Mucosa of descending colon (tissue), 3 donors: ENCODE measurements at places on chromosomes 5 and 9.

DNA sequence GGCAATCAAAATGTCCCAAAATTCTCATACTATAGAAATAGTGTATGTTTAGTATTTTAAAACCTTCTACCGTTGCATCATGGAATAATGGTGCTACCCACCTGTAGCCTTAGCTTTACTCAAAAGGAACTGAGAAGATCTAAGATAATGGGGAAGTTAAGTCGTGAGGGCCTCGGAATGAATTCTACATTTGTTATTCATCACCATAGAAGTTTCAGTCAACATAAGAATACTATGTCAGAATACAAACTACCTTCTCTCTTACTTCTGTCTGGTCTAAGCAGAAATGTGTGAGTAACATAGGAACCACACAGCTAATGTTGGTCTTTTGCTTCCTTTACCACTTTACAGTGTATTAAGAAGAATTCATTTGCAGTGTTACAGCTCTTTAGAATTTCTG, 43.2 kb downstream of the RFK start:
- no peak for DNase-seq

GRCh38 chr5:141636106-141636412, 590 bp downstream of the HDAC3 start:
- no peak for DNase-seq

DNA sequence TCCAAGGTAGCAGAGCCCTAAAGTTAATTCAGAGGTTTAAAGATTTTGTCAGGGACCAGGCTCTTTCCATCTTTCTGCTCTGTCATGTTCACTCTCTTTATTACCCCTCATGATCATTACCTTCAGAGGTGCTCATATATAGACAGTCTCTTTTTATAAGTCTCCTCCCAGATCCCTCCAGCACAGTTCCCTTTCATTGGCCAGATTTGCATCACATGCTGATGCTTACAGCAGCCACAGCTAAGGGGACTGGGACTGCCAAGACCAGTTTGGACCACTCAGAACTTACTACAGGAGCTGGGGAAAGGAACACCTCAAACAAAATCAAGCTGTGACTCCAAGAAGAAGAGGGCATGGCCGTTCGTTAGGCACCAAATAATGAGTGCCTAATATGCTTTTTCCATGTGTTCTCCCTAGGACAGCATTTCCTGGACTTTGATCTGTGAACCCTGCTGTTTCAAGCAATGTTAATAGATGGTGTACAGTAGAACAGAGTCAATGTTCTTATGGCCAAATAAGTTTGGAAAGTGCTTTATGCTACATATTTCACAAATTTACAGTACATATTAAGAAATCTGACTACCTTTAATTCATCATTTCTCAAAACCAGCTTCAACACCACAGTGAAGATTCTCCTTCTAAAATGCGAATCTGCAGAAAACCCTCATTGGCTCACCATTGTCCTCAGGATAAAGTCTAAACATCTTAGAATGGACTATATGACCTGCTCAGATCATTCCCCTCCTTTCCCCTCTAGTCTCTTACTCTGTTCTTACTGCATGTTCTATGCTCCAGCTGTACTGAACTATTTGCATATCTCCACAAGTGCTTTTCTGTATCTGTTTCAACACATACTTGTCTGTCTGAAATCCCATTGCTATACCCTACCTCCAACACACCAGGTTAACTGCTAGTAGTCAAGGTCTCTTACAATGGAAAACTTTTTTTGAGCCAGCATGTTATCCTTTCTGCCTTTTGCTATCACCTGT, 3.4 kb downstream of the C5orf58 start:
- no peak for DNase-seq

DNA sequence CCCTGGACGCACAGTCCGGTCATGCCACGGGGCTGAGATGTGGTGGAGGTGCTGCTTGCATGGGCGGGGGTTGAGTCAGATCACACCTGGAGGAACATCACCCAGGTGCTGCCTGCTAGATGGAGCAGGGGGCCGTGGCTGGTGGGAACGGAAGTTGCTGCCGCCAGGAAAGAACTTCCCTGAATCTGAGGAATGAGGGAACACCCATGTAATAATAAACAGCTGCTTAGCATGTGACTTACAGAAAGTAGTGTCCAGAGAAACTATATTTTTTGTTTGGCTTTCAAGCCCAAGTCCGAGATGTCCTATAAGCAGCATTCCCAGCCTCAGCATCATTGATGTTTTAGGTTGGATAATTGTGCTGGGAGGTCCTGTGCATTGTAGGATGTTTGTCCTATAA, 27.1 kb upstream of the FAM240B start:
- no peak for DNase-seq

- DNase-seq, result no peak
Observed at GRCh38 chr5:62111428-62111827, 194.6 kb upstream of the KIF2A start.

GRCh38 chr5:157245476-157245875, 20.4 kb upstream of the CYFIP2 start:
- DNase-seq, result no peak

DNA sequence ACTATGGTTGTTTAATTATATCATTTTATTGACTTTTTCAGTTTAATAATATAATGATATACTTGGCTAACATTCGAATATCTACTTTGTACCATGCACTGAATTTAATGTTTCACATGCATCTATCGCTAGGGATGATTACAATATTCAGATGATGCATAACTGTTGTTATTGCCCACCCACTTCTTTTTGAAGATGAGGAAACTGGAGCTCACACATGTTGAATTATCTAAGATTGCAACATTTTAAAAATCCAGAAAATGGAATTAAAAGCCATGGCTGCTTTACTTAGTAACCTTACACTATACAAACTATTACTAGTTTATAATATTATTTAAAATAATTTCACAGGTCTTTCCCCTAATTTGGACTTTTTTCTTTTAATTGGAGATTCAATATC, 171.7 kb downstream of the TLR4 start:
- no peak for DNase-seq

DNA sequence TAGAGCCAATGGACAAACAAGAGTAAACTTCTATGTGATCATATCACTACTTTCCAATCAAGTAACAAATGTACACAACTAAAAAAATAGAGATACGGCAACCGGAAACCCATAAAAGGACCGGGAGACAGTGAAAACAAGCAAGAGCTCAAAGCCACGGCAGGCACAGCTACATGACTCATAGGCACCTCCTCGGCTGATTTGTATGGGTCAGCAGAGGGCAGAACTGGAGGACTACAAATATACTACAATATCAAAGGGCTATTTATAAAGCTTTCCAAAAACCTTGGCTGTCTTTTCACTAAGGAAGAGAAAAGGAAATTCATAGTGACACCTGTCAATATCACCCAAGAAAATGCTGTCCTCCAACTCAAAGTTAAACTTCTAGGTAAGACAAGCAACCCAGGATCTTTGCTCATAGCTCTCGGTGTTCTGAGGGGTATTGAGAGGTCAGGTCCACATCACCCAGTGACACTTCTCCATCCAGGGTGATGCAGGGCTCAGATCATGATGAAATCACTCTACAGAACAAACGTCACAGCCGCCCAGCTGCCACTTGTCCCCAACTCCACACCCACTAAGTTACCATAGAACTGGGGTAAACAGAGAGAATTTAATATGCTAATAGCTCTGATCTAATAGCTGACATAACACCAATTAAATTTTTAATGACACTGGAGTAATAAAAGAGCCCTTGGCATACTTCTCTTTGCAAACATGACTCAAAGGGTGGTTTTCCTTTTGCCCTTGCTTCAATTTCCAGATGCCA, 41.3 kb downstream of the PFDN1 start:
- peak; percentile 72 for DNase-seq
